ENCODE measurements at places on chromosomes 6 and 20. TPM values are rescaled to one million over a fixed set of nuclear protein-coding genes. Genes with fewer than 3 reads are reported as not detected.

Gene IL17F
- total RNA-seq = not detected

Gene PDE7B
- 0.52 TPM for total RNA-seq

Gene COL9A3
- total RNA-seq = not detected

DNA sequence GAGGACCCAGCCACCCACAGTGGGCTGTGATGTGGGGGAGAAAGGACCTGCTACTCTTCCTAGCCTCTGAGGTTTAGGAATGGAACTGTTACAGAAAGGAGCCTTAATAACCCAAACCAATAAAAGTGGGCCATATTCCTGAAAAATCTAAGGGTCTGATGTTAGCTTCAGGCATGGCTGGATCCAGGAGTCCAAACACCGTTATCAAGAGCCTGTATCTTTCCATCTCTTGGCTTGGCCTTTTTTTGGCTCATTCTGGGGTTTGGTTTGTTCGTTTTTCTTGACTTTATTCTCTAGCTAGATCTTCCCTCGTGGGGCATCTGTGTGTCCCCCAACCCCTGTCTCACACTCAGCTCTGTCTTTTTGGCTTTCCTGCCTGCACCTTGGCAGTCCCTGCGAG, 38.7 kb downstream of the CDH4 start:
- no peak for DNase-seq

Gene DLL1
- 71.8 TPM for total RNA-seq

Gene CLIC1
- total RNA-seq = 257 TPM

DNA sequence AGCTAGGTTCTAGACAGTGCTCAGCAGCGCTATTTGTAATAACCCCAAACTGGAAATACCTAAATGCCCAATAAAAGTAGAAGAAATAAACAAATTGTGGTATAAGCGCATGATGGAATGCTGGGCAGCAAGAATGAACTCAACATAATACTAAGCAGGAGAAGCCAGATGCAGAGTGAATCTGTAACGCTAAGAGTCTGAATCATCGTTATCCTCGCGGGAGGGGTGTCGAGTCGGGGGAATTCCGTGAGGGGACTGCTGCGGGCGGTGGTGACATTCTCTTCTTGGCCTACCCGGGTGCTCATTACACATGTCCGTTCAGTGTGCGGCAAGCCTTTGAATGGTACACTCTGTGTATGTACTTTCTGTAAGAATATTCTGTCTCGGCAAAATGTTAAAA, 83.7 kb downstream of the SULF2 start:
- DNase-seq = no peak

DNA sequence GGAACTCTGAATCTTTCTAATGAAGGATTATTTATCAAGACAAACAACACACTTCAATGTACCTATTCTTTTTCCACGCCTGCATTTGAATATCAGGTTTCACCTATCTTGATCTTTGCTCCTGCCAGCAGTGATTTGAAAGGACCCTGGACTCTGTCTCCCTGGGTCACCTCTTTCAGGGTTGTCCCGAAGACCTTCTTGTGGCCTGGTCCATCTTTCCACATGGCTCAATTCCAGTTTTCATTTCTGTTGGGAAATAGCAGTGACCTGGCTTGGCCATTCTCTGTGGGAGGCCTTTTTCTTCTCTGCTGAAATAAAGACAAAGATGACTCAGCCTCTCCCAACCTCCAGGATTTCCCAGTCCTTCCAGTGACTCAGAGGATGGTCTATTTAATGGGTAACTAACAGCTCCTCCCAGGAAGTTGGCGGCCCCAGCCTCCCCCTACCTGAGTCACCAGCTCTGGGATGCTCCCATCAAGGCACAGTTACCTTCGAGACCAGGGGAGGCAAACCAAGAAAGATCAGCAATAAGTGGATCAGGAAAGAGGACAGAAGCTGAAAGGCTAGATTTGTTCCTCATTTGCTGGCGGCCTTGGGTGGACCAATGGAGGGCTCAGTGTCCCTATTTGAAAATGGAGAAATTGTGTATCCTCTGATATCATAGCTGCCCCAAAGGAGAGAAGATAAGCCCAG, 120.2 kb upstream of the RNF24 start:
- DNase-seq = peak; percentile 84

- DNase-seq = peak; percentile 10
Measured at GRCh38 chr6:152637296-152638047, at the start of gene SYNE1. TSS of gene SYNE1 (minus strand) at chr6:152637362. CDS start at chr6:152628331, 9,031 bp downstream.

Gene STXBP5
- total RNA-seq = 35.2 TPM

DNA sequence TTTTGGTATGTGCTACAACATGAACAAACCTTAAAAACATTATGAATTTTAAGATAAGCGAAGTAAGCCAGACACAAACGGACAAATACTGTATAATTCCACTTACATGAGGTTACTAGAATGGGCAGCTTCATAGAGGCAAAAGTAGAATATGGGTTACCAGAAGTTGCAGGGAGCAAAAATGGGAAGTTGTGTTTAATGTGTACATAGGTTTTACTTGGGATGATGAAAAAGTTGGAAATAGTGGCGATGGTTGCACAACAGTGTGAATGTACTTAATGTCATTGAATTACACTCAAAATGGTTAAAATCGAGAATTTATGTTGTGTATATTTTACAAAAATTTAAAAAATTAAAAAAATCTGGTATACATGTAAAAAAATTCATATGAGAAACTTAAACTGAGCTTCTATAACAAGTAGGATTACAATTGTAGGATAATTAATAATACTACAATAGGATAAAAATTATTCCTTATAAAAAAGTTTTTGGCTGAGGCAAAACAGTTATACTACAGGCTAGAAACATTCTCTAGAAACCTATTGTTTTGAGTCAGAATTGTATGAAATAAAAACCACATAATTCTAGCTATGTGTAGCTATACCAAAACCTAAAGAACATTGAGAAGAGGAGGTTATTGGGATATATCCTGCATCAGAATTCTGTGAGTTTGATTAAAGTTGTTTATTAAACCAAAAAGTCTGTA, 24.8 kb upstream of the DYNLRB1 start:
- no peak for DNase-seq

DNA sequence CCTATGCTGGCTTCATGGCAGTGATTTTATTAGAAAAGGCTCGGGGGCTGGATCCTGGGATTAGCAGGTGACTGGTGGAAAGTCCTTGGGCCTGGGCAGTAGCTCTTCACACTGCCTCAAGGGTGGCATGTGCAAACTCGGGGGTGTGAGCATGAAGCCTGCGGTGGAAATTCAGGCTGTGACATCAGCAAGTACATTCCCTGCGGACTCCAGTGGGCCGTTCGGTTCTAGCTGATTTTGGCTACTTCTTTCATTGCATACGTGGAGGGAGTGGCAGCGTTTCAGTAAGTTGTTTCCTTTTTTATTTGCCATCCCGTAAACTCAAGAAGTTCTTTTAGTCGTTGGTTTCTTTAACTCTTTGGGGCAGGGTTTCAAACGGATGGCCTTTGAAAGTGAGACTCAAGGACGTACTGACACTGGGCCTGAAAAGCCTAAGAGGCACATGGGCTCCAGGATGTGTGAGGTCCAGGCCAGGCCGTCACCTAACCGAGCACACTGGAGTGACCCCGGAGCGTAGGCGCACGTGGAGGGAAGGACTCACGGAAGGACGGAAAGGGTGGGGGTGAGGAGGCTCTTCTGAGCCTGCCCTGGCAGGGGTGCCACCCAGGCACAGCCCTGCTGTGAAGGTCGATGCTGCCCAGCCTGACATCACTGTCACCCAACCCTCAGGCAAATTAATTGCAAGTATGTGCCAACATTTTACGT, 104.0 kb upstream of the FRMD1 start:
- DNase-seq = no peak

Measured in myocyte (in vitro differentiated cells).